Psoas muscle (tissue), 8 donors: ENCODE measurements at places on chromosomes 16 and 17.

GRCh38 chr17:8019665-8020650, 17.5 kb downstream of the GUCY2D start:
- no peak for DNase-seq

GRCh38 chr16:86375851-86376250, 134.5 kb upstream of the FOXF1 start:
- no peak for DNase-seq

- DNase-seq = no peak
Observed at GRCh38 chr16:85954927-85955519, 56.1 kb downstream of the IRF8 start.

DNA sequence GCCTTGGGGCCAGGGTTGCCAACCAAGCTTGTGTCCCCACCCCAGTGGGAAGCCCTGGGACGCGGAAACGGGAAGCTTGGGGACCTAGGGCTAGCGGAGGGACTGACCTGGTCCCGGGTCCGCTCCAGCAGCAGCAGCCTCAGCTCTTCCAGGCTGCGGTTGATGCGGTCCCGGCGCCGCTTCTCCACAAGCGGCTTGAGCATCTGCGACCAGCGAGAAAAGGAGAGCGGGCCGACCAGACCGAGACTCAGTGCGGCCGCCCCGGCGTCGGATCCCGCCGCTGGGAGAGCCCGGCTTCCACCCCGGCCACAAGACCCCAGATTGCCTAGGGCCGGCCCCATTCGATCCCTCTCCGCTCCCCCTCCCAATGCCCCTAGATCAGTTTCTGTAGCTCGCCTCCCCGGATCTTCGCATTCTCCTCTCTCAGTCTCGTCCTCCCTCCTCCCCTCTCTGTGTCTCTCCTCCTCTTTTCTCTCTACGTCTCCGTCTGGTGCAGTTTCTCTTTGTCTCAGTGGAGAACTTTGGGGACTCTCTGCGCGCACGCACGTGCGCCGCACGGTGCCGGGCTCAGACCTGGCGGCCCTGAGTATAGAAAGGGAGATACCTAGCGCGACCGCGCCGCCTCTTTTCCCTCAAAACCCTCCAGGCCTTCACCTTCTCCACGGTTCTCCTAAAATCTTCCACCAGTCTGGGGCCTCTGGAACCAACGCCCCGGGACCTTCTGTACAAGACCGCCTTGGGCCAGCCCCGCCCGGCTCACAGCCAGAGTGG, 797 bp downstream of the HES7 start:
- DNase-seq = no peak

GRCh38 chr16:82820855-82821254, 194.1 kb downstream of the CDH13 start:
- DNase-seq = no peak

GRCh38 chr16:85130705-85131028, 18.4 kb upstream of the CIBAR2 start:
- no peak for DNase-seq

DNA sequence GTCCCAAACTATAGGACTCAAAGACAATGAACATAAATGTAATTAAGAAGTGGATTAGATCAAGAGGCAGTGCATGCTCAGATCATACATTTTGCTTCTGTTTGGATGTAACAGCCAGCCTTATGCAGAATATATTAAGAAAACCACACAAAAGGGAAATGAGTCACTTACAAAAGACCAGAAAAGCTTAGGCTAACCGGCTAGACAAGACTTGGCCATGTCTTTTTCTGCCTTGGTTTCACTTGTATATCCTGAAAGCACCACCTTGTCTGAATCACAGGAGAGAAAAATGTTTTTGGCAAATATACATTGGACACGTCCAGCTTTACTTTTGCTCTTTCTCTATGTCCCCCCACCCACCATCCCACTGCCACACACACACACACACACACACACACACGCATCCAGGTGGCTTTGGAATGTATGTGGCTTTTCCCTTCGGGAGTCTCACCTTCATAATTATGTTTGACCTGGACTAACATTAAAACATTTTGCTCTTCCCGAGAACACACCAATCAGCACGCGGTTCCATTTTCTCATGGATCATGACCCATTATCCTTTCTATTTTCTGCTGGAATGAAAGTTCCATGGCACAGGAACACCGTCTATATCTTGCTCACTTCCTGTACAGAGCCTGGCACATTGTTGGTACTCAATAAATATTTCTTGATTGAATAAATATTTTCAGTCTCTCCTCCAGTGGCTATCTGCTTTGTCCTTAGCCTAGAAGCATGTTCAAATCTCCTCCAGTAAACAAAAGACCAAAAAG, 64.6 kb downstream of the CDK5R1 start:
- no peak for DNase-seq

DNA sequence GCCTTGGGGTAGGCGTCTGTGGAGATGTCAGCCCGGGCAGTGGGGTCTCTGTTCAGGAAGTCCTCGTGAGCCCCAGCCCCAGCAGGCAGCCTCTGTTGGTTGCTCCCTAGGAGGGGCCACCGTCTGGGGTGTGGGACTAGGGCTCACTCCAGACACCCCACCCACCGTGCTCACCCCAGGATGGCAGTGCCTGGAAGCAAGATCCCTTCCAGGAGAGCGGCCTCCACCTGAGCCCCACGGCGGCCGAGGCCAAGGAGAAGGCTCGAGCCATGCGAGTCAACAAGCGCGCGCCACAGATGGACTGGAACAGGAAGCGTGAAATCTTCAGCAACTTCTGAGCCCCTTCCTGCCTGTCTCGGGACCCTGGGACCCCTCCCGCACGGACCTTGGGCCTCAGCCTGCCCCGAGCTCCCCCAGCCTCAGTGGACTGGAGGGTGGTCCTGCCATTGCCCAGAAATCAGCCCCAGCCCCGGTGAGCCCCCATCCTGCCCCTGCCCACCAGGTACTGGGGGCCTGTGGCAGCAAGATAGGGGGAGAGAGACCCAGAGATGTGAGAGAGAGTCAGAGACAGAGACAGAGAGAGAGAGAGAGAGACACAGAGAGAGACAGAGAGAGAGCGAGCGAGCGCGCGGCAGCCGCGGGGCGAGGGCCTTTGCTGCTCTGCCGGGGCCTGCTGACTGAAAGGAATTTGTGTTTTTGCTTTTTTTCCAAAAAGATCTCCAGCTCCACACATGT, 9.8 kb downstream of the NTHL1 start:
- DNase-seq = no peak

DNA sequence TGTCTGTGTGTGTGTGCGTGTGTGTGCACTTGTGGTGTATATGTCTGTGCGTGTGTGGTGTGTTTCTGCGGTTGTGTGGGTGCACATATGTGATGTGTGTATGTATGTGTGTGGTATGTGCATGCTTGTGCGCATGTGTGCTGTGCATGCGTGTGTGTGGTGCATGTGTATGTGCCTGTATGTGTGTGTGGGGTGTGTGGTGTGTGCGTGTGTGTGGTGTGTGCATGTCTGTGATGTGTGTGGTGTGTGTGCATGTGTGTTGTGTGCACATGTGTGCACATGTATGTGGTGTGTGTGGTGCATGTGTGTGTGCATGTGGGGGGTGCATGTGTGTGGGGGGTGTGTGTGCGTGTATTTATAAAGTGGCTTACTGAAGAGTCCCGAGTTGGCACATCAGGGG, 23.0 kb upstream of the DNAI2 start:
- DNase-seq = no peak

GRCh38 chr17:77798031-77798430, 160.5 kb upstream of the TNRC6C start:
- no peak for DNase-seq

DNA sequence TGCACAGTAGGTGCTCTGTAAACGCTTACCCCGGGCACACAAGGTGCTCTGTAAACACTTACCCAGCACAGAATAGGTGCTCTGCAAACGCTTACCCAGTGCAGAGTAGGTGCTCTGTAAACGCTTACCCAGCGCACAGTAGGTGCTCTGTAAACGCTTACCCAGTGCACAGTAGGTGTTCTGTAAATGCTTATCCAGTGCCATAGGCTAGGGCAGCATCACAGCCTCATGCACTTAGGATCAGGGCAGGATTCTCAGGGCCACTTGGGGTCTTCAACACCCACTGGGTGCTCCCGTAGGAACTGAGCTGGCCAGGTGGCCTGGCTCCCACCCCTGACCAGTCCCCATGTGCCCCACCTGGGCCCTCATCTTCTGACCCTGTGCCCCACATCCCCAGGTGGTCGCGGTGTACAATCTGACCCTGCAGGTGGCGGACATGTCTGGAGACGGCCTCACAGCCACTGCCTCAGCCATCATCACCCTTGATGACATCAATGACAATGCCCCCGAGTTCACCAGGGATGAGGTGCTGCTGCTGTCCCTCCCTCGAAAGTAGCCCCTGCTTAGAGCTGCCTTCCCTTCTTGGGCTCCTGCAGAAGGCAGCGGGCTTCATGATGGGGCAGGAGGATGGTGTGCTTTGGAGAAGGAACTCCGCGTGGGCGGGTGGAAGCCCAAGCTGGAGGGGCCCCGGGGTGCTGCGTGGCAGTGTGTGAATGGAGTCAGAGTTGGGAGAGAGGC, 13.1 kb downstream of the SLC22A31 start:
- DNase-seq = peak; percentile 21

DNA sequence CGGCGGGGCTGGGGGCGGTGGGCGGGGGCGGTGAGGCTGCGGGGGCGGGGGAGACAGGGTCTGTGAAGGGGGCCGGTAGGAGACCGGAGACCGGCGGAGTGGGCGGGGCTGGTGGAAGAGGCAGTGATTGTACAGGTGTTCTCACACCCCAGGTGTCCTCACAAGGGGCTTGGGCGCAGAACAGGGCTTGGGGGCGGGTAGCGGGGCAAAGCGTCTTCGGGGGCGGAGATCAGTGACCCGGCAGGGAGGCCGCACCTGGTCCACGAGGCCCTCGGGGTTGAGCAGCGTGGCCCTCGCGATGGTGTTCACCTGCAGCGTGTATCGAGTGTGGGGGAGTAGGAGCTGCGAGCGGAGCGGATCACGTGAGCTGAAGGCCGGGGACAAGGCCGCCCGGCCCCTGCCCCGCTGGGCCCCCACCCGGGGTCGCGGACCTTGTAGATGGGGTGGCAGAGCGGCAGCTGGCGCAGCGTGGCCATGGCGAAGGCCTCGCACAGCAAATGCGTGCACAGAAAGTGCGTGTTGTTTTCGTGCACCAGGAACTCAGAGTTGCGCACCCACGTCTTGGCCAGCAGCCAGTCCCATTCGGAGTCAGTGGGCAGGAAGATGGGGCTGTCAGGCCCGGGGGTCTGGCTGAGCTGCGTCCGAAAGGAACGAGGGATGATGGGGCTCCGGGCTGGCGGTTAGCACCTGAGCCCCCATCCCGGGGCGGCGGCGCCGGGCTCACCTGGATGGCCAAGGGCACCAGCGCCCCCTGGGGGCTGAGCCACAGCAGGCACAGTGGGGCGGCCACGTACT, 8.5 kb downstream of the ALOXE3 start:
- DNase-seq = peak; percentile 71

GRCh38 chr17:31357839-31358394, 33.6 kb upstream of the RAB11FIP4 start:
- DNase-seq = no peak

GRCh38 chr16:4689864-4690704, 3.3 kb upstream of the NUDT16L1 start:
- peak; percentile 62 for DNase-seq

DNA sequence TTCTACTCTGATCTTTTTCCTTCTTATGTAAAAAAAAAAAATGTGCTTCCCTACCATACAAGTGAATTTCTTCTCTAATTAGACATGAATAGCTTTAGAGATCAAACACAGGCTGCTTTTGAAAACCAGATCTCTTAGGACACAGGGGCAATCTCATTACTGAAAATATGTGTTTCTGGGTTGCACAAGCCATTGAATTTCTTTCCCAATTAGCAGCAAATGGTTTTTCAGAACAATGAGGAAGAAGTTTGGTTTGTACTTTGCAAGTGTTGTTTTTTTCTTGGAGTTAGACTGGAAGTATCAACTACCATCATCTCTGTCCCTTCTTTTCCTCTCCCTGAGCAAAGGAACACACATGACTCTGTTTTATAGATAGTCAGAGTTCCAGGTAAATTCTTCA, 5.6 kb upstream of the ANKS4B start:
- no peak for DNase-seq

DNA sequence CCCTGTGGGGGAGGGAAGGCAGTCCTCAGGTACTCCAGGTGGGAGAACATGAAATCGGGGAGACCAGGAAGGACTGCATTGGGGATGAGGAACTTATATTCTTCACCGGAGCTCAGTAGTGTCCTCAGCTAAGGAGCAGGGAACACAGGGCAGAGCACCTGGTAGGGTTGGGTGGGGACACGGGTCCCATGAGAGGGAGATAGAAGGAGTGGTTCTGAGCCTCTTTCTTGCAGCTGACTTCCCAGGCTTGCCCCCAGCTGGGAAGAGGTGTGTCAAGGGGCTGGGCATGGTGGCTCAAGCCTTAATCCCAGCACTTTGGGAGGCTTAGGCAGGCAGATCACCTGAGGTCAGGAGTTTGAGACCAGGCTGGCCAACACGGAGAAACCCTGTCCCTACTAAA, 2.1 kb downstream of the FHOD1 start:
- peak; percentile 18 for DNase-seq

GRCh38 chr16:3467921-3468320, 24.4 kb downstream of the NAA60 start:
- DNase-seq = no peak

DNA sequence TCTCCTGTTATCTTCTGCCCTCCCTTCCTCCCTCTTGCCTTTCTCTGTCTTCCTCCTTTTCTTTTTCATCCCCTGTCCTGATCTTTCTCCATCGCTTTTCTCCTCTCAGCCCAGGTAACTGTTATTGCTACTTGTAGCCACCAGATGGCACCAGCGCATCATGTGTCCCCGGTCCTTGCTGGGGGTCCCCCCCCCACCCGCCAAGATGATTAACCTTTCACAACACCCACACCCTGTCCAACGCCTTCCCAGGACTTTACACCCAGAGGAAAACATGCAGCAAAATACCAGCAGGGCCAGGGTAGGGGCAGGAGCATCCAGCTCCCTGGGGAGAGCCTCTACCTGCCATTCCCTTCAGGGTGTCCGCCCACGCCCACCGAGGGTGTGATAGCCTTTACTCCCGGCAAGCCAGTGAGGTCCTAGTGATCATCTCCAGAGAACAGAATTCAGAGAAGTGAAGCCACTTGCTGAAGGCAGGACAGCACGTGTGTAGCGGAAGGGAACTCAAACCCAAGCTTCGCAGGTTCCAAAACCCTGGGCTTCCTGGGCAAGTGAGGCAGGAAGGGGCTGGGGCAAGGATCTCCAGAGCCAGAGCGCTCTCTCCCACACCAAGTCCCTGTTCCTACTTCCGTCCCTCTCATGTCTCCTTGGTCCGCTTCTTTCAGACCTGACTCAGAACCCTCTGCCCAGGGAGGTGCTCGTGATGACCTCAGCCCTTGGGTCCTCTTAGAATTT, 13.4 kb upstream of the TAC4 start:
- peak; percentile 50 for DNase-seq

DNA sequence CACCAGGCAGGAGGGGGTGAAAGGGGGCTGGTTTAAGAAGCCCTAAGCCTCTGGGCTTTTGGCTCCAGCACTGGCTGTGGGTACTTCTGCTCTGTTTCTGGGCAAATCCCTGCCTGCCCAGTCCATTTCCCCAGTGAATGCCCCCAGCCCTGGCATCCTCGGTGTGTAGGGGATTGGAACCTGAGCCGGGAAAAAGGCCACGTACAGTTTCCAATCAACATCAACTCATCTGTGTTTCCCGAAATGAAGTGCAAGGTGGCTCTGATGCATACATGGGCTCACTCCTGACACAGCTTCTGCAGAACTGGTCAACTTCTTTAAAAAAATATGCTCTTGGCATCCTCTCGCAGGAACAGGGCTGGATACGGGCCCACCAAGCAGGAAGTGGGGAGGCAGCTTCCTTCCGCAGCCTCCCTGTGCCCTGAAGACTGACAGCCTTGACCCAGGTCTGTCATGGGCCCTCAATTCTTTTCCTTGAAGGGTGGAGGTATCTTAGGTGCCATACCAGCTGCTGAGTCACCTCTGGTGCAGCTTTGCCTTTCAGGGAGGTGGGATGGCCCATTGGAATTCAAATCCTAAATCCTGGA, 73.3 kb downstream of the N4BP1 start:
- DNase-seq = peak; percentile 64

GRCh38 chr16:88528902-88529318, 41.3 kb upstream of the ZC3H18 start:
- no peak for DNase-seq
